M059J (cell line): ENCODE measurements at places on chromosomes 5 and 9. TPM values are rescaled to one million over a fixed set of nuclear protein-coding genes. Genes with fewer than 3 reads are reported as not detected.

GRCh38 chr9:117160254-117160653, 254.6 kb downstream of the ASTN2 start:
- no peak for DNase-seq

- DNase-seq = no peak
Observed at GRCh38 chr5:110630350-110630749, 96.1 kb downstream of the TMEM232 start.

DNA sequence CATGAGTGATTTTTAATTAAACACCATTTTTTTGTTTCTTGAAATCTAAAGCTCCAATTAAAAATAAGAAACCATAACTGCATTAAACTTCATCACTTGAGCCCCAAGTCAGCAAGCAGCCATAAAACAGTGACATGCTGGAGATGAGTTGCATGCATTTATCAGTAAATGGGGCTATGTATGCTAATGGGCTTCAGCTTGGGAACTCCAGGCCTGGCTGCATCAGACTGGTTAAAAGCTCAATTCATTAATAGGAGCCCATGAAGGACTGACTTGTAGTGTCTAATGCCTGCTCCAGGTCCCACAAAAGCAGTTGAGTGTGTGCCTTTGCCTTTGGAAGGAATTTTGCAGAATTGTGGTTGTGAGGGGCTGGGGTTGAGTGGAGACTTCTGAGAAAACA, 33.6 kb upstream of the GPR151 start:
- no peak for DNase-seq

DNA sequence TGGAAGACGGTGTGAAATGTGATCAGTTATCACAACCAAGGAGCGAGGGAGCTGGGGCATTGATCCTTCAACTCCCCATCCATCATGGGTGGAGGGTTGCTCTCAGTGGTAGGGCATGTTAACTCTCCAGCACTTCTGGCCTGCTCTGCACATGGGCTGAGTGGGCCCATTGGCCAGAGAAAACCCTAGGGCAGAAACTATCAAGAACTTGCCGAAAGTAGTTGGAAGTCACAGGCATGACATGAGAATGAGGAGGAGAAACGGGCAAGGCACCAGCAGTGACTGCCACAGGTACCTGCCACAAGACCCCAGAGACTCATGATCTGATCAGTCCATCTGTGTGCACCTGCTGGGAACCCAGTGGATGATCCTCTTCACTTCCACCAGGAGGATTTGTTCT, 50.9 kb upstream of the CXCL14 start:
- DNase-seq = no peak

Gene SAXO1
- 0.10 TPM in 1 of 2 replicates, not detected in the other for total RNA-seq

Gene TMOD1
- 0.84 and 2.4 TPM in 2 replicates for total RNA-seq
